ENCODE measurements at places on chromosomes 11 and 22.

DNA sequence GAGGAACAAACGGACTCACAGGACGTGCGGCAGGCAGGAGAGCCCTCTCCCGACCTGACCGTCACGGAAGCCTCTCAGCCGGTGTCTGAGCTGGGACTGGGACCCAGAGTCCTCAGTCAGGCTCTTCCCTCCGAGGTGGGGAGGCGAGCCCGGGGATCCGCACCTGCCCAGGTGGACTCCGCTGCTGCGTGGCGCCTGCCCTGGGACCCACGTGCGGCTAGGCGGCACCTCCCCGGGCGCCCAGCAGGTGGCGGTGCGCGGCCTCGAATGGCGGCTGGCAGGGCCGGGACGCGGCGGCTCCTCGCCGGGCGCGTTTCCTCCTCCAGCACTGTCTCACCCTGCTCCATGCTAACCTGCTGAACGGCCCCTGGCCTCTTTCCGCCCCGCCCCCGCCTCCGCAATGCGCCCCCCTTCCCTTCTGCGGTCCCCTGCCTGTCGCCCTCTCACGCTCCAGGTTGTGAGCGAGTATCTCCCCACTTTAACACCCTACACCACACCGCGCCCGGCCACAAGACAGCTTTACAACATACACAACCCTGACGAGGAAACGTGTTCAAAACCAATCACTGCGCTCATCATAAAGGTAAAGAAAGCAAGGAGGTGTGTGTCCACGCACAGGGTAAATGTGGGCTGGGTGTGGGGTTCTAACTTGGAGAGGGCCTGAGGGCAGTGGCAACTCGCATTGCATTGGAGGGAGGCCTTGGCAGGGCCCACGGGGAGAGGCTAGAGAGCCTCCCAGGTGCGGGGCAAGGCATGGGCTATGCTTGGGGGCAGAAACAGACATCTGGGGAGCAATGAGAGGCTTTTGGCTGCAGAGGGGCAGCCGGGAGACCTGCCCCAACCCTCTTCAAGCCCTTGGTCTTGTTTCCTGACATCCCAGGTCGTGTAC lies 25.9 kb upstream of the ATXN10 start:
- peak; percentile 91 for DNase-seq

DNA sequence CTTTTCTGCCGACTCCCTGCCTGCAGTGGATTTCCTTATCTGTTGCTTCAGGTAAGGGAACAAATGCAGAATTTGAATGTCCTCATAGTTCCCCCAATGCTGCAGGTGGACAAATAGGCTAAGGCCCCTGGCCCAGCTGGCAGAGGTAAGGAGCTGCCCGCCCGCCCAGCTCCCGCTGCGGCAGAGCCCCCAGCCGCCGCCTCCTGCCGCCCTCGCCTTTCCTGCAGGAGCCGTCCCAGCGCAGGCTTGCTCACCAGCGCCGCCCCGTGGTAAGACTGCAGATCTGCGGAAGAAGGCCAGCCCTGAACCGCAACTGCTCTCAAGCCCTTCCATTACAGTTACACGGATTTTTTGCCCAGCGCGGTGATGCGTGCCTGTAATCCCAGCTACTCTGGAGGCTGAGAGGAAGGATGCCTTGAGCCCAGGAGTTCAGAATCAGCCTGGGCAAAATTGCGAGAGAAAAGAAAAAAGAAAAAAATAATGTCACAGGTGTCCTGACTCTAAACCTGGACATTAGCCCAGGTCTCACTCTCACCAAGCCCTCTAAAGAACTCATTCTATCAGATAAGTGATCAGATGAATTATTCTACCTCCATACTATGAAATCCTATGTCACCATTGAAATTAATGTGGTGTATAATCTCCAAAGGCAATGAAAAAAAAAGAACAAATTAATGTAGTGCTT lies 51.2 kb upstream of the EMID1 start:
- DNase-seq: peak; percentile 88

DNA sequence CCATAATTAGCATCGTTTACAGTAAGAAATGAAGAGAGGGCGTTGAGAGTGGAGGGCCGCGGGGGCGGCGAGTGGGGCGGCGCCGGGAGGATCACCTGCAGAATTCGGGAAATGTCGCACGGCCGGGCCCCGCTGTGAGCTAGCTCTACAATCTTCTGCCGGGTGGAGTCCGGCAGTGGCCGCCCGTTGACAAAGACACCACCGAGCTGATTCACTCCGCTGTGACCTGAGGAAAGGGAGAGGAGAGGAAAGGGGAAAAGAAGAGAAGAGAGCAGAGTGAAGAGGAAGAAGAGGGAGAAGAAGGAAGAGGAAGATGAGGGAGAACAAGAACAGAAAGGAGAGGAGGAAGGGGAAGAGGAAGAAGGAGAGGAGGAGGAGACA lies 8.5 kb downstream of the PAX6 start:
- peak; percentile 16 for DNase-seq

DNA sequence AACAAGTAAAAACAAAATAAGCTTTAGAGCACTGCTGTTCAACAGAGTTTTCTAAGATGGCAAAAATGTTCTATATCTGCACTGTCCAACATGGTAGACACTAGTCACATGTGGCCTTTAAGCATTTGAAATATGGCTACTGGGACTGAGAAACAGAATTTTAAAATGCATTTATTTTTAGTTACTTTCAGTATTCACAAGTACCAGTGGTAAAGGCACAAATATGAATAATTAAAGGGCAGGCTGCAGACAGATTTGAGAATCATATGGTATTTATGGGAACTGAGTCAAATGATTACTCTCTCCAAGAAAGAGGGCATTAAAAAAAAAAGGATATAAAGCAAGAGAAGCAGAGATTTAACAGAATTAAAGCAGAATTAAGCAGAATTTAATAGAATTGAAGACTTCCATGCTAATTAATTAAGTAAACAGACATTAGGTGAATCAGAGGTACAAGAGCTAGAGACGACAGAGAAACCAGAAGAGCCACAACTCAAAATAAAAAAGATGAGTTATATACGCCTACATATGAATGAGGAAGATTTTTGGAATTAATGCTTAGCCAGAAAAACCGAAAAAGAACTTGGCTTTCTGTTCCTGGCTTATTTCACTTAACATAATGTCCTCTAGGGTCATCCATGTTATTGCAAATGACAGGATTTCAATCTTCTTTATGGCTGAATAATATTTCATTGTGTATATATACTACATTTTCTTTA lies 160.4 kb downstream of the ATG16L2 start:
- no peak for DNase-seq

DNA sequence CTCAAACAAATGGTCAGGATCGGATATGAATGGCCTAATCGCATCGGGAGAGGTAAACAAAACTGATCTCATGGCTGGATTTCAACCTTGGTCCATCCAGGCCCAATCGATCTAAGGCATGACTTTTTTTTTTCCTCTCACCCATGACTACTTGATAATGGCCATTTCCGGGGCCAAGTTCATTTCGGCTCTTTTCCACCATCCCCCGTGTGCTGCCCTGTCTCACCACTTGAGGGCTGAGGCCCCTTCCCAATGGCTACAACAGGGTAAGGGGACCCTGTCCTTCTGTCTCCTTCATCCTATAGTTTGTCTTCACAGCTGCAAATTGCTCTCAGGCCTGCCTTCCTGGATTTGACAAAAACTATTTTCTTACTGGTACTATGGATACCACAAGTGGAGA lies 26.7 kb downstream of the GRAP2 start:
- DNase-seq: no peak

GRCh38 chr11:61834278-61835048 lies 6.4 kb downstream of the FADS2 start:
- peak; percentile 89 for DNase-seq

DNA sequence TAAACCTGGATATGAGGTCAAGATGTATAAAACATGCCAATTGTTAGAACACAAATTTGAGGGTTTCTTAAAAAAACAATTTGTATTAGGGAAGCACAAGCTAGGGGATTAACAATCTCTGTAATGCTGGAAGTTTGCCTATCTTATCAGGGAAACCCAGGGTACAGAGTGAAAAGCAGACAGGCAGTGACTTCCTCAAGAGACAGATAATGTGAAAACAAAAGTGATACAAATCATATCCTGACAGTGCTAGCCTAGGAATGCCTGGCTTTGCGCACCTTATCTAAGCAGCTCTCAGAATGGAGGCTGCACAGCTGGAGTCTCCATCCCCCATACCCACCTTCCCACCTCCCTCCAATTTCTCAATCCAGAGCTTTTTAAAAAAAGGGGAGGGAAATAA lies 22.5 kb upstream of the RBX1 start:
- no peak for DNase-seq

DNA sequence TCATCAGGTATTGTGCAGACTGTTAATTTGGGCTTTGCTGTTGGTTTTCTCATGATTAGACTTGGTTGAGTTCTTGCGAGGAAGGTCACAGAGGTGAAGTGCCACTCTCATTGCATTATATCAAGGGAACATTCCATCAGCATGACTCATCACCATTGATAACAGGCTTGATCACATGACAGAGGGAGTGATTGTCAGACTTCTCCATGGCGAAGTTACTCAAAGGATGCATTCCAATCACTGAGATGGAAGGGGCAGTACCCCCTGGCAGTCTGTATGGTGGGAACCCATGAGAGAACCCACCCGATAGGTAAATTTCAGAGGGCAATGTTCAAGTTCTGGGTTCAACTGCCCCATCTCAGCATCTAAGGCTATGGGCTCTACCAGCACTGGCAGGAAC lies 19.4 kb upstream of the P2RY2 start:
- no peak for DNase-seq

GRCh38 chr22:38569181-38569971 lies 607 bp downstream of the DMC1 start:
- no peak for DNase-seq

DNA sequence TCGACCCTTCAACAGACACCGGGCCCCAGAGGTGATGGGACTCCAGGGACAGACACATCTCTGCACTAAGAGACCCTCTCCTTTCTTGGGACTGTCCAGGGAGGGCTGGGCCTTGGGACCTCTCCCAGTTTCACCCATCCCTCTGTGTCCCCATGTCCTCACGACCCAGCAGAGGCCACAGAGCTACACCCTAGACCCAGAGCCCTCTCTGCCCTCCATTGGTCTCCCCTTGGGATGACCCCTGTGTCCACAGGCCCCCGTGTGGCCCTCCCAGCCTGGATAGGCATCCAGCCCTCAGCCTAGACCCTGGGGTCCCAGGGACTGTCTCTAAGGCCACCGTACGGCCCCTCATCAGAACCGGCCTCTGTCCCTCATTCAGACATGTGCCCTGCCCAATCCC lies 7.5 kb upstream of the DRICH1 start:
- no peak for DNase-seq

DNA sequence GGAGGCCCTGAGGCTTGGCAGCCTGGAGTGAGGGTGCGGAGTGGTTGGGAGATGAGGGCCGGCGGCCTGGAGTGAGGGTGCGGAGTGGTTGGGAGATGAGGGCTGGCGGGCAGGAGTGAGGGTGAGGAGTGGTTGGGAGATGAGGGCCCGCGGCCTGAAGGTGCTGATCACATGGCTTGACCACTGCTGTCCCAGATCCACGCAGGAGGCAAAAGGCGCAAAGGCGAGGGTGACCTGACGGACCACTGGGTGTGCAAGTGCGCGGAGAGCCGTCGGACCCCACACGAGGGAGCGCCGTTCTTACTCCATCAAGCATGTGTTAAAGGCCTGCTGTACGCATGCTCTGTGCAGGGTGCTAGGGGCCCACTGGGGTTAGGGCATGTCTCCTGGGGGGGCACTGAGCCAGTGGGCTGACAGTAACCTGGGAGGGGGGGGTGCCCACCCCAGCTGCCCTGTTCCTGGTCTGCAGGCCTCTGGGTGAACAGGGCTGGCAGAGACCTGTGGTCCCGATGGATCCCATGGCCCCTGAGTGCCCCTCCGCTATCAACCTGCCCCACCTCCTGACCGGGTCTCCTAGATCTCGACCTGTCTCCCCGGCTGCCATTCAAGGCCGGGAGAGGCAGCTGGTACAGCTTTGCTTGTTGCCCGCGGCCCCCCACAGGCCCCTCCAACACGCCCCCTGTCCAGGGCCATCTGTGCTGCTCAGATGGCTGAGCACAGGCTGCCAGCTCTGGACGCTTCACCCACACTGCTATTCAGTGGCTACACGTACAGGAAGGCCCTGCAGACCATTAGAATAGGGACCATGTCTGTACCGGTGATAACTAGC lies 21.1 kb downstream of the MRGPRD start:
- no peak for DNase-seq

- DNase-seq: no peak
These were observed 290.7 kb downstream of the NTM start for GRCh38 chr11:131661132-131661531.

- DNase-seq: no peak
These were observed 11.3 kb downstream of the HTATIP2 start for GRCh38 chr11:20374741-20375300.

GRCh38 chr22:46003271-46004091 lies 26.5 kb upstream of the WNT7B start:
- DNase-seq: no peak

DNA sequence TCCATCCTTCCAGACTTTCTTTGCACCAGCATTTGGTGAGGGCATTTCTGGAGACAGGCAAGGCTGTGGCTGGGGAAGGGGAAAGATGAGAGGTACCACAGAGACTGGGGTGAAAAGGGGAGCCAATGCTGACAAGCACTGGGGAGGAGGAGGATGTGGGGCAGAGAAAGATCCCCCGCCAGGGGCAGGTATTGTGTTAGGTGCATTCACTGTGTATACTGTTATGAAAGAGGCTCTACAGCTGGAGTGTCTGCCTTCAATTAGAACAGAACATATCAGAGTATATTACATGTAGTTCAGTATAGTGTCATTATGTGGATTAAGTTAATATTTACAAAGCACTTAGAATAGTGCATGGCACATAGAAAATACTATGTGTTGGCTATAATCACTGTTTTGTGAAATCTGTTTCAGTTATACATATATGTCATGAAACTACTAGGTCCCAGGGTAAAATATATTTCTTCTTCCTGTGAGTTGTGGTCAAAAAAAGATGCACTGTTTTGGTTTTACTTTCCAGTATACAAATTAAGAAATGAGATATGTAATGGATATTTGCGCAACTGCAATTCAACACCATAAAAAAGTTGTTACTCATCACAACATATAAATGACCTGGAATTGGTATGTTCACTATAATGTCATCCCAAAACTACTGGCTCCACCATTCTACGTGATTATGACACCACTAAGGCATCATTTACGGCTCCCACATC lies 8.4 kb downstream of the MSANTD2 start:
- DNase-seq: peak; percentile 23

- DNase-seq: no peak
These were observed 131.0 kb downstream of the PLEKHA7 start for GRCh38 chr11:16883174-16883573.

DNA sequence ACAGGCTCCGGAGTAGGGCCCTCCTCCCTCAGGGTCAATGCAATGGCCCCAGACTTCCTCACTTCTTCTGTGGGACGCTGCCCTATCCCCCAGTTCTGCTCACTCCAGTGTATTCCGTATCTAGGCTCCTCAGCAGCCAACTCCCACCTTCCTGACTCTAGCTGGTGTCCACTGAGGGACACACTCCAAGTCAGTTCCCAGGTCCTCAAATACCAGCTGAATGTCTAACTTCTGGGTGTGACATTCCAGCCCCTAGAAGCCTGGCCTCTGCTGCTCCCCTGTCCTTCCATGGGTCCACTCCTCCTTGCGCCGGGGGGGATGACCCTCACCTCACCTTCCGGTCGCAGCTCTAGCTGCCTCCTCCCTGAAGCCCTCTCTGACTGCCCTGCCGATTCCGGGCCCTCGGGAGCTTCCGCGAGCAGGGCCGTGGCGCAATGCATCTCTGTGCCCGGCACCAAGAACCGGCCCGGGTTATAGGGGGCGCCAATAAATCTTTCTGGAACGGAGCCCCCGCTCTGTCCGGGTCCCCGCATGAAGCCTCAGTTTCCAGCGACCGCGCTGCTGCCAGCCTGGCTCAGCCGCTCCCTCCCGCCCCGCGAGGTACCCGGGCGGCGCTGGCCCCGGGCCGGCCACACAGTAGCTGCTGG lies 15.4 kb downstream of the BAD start:
- DNase-seq: peak; percentile 52

GRCh38 chr22:46593211-46593681 lies 26.9 kb upstream of the GRAMD4 start:
- DNase-seq: peak; percentile 66
